ENCODE measurements at places on chromosomes 4 and X. TPM values are rescaled to one million over a fixed set of nuclear protein-coding genes. Genes with fewer than 3 reads are reported as not detected.

The SLC25A31 gene
- not detected for total RNA-seq

The DUSP21 gene
- not detected for total RNA-seq

GRCh38 chr4:86099348-86099747 lies 260.5 kb downstream of the MAPK10 start:
- no peak overlapping the region for H3K27ac ChIP-seq
- H3K4me1 ChIP-seq, result no peaks in the 10 kb centered on the region
- no peak for DNase-seq
- no peak overlapping the region for H3K4me3 ChIP-seq
- no peaks in the 10 kb centered on the region for H3K27me3 ChIP-seq

GRCh38 chrX:109728173-109728535 lies 4.9 kb downstream of the ACSL4 start:
- no peak overlapping the region for H3K27ac ChIP-seq
- H3K4me3 ChIP-seq, result no peak overlapping the region

DNA sequence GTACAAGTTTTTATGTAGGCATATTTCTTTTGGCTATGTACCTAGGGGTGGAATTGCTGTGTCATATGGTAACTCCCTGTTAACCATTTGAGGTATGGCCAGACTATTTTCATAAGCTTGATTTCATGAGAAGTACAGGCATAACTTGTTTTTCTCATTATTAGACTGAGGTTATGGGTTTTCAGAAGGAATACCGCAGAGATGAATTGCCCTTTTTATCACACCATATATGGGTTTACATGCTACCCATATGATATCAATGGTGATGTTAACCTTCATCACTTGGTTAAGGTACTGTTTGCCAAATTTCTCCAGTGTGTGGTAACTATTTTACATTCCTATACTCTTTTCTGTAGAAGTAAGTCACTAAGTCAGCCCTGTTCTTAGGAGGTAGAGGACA lies 23.5 kb downstream of the RAB40A start:
- no peak overlapping the region for H3K27ac ChIP-seq
- no peaks in the 10 kb centered on the region for H3K4me1 ChIP-seq
- no peaks in the 10 kb centered on the region for H3K36me3 ChIP-seq
- no peak for DNase-seq
- H3K4me3 ChIP-seq, result no peak overlapping the region

- no peak overlapping the region for H3K4me3 ChIP-seq
- H3K36me3 ChIP-seq, result no peaks in the 10 kb centered on the region
- H3K4me1 ChIP-seq, result no peaks in the 10 kb centered on the region
- H3K27ac ChIP-seq, result no peak overlapping the region
- no peak for DNase-seq
Observed at GRCh38 chr4:187767158-187767557, 228.4 kb upstream of the ZFP42 start.

DNA sequence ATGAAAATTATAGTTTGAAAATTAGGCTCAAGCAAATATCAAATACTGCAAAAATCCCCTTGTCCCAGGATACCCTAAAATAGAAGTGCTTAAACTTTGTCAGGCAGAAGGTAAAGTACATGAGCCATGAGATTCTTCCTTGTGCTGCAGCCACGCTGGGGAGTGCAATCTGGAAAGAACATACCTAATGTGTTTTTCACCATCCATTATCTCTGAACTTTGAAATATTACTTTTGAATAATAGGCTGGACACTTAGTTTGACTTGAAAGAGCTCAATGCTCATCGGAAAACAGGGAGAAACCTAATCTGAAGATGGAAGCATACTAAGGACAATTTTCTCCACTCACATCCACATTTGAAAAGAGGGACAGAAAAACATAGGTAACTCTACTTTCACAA lies 18.9 kb downstream of the THAP9 start:
- DNase-seq, result no peak
- H3K27ac ChIP-seq, result no peak overlapping the region
- no peaks in the 10 kb centered on the region for H3K27me3 ChIP-seq
- H3K4me1 ChIP-seq, result no peaks in the 10 kb centered on the region

GRCh38 chr4:91233164-91233563 lies 1070.6 kb upstream of the GRID2 start:
- no peaks in the 10 kb centered on the region for H3K4me1 ChIP-seq
- no peaks in the 10 kb centered on the region for H3K27me3 ChIP-seq
- no peak for DNase-seq
- H3K36me3 ChIP-seq, result no peaks in the 10 kb centered on the region

DNA sequence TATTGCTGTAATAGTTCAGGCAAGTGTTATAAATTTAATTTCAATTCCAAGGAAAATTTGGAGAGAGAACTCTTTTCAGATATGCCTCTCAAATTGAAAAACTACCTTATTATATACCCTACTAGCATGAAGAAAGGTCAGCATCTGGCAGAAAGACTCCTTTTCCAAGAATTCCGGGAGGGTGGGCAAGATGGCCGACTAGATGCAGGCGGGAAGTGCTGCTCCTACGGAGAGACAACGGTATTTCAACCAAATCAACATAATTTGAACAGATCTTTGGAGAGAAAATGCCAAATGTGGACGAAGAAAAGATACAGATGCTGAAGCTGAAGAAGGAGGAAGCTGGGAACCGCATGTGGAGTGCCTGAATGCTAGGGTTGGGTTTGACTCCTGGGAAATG lies 53.8 kb upstream of the INTU start:
- H3K27me3 ChIP-seq, result no peaks in the 10 kb centered on the region
- H3K4me3 ChIP-seq, result no peak overlapping the region
- H3K27ac ChIP-seq, result no peak overlapping the region
- DNase-seq, result peak; percentile 26

GRCh38 chrX:70254909-70255308 lies 5.1 kb downstream of the P2RY4 start:
- H3K27ac ChIP-seq, result no peak overlapping the region
- no peak for DNase-seq
- no peaks in the 10 kb centered on the region for H3K4me1 ChIP-seq
- H3K4me3 ChIP-seq, result no peak overlapping the region

- H3K4me1 ChIP-seq, result no peaks in the 10 kb centered on the region
- H3K36me3 ChIP-seq, result no peaks in the 10 kb centered on the region
- DNase-seq, result no peak
- no peak overlapping the region for H3K4me3 ChIP-seq
Observed at GRCh38 chr4:136865526-136865925, 666.8 kb downstream of the PCDH18 start.

The OTUD6A gene
- not detected for total RNA-seq

DNA sequence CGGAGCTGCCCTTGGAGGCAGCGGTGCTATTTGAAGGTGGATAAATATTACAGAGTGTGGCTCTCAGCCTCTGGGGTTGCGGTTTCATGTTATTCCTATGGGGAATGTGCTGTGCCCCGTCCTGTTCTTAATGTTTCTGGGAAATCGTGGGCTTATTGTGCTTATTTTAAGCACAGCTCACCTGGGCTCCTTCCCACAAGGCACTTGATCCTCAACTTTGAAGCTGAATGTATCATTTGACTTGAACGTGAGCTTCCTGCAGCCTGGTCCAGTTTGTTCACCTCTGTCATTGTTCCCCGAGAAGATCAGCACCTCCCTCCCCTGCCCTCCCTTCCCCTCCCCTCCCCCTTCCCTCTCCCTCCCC lies 3.9 kb downstream of the SORCS2 start:
- DNase-seq, result no peak
- no peaks in the 10 kb centered on the region for H3K27me3 ChIP-seq
- H3K36me3 ChIP-seq, result no peaks in the 10 kb centered on the region
- H3K27ac ChIP-seq, result no peak overlapping the region
- no peak overlapping the region for H3K4me3 ChIP-seq

GRCh38 chrX:120672841-120673530 lies 43.1 kb upstream of the C1GALT1C1 start:
- no peaks in the 10 kb centered on the region for H3K36me3 ChIP-seq
- peak overlapping the region; percentile 48 for H3K27ac ChIP-seq
- no peaks in the 10 kb centered on the region for H3K4me1 ChIP-seq
- no peak for DNase-seq
- no peaks in the 10 kb centered on the region for H3K27me3 ChIP-seq

DNA sequence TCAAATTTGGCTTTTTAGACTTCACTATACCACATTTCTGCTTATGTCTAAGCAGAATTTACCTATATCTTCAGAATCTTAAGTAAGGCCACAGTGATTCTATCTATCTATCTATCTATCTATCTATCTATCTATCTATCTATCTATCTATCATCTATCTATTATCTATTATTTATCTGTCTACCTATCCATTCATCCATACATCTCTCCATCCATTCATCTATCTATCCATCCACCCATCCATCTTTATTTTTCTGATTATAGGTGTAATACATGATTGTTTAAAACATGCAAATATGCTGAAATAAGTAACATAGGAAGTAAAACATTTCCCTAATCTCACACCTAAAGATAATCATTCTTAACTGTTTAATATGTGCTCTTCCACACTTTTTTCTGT lies 18.8 kb downstream of the ADGRG4 start:
- H3K36me3 ChIP-seq, result no peaks in the 10 kb centered on the region
- H3K27me3 ChIP-seq, result no peaks in the 10 kb centered on the region
- no peak overlapping the region for H3K27ac ChIP-seq
- no peaks in the 10 kb centered on the region for H3K4me1 ChIP-seq
- DNase-seq, result no peak

The ATP6AP1 gene
- total RNA-seq, result 63.5 TPM

DNA sequence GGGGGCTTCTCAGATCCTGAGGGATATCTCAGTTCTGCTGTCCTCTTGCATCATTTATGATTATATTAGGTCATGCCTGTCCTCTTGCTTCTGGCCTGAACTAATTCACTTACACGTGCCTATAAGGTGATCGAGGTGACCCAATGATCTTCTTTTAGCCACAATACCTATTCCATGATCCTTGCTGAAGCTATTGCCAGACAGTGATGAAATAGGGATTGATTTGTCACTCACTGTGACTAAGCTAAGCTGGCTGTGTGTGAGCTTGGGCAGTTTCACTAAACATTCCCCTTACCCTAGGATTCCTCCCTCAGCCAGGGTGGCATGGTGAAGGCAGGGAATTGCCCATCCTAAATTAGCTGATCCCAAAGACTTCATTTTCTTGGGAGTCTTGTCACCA lies 19.0 kb downstream of the HADH start:
- no peak overlapping the region for H3K4me3 ChIP-seq
- DNase-seq, result no peak
- H3K36me3 ChIP-seq, result no peaks in the 10 kb centered on the region
- no peaks in the 10 kb centered on the region for H3K27me3 ChIP-seq
- H3K27ac ChIP-seq, result no peak overlapping the region
- H3K4me1 ChIP-seq, result peaks cover 7% of the 10 kb centered on the region

The NPNT gene
- 145 TPM for total RNA-seq

GRCh38 chr4:95465010-95465409 lies 83.8 kb downstream of the UNC5C start:
- H3K4me1 ChIP-seq, result peaks cover 1% of the 10 kb centered on the region
- no peaks in the 10 kb centered on the region for H3K36me3 ChIP-seq
- DNase-seq, result no peak
- no peak overlapping the region for H3K4me3 ChIP-seq
- H3K27me3 ChIP-seq, result no peaks in the 10 kb centered on the region
- H3K27ac ChIP-seq, result no peak overlapping the region

- H3K27me3 ChIP-seq, result no peaks in the 10 kb centered on the region
- H3K36me3 ChIP-seq, result no peaks in the 10 kb centered on the region
- no peaks in the 10 kb centered on the region for H3K4me1 ChIP-seq
- DNase-seq, result no peak
- no peak overlapping the region for H3K27ac ChIP-seq
- H3K4me3 ChIP-seq, result no peak overlapping the region
Observed at GRCh38 chrX:27597508-27597907, 7.4 kb downstream of the DCAF8L2 start.

GRCh38 chrX:20397587-20397986 lies 130.9 kb upstream of the RPS6KA3 start:
- no peak overlapping the region for H3K27ac ChIP-seq
- no peak for DNase-seq
- no peak overlapping the region for H3K4me3 ChIP-seq
- no peaks in the 10 kb centered on the region for H3K36me3 ChIP-seq
- H3K27me3 ChIP-seq, result no peaks in the 10 kb centered on the region
- H3K4me1 ChIP-seq, result no peaks in the 10 kb centered on the region

GRCh38 chr4:9762823-9763475 lies 18.5 kb upstream of the DRD5 start:
- no peak for DNase-seq
- H3K4me3 ChIP-seq, result no peak overlapping the region
- H3K36me3 ChIP-seq, result no peaks in the 10 kb centered on the region
- no peak overlapping the region for H3K27ac ChIP-seq

DNA sequence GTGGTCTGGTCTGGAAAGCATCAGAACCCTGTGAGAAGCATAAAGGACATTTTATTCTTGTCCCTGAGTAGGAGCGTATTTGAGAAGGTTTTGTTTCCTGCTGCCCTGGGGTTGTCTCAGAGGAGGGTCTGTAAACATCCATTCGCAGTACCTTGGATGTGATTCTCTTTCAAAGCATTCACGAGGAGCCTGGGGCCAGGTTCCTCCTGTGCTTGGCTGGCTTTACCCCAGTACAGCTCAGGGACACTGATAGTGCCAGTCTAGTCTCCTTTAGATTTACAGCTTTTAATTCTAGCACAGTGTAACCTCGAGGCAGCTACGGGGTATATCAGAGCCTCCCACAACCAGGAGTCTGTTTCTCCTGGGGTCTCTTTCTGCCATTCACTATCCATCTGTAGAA lies 2.7 kb downstream of the CLRN2 start:
- no peaks in the 10 kb centered on the region for H3K4me1 ChIP-seq
- H3K27me3 ChIP-seq, result no peaks in the 10 kb centered on the region
- DNase-seq, result no peak
- H3K36me3 ChIP-seq, result no peaks in the 10 kb centered on the region
- H3K4me3 ChIP-seq, result no peak overlapping the region

The TMEM31 gene
- total RNA-seq, result not detected

The CXCL3 gene
- total RNA-seq, result 12.1 TPM

DNA sequence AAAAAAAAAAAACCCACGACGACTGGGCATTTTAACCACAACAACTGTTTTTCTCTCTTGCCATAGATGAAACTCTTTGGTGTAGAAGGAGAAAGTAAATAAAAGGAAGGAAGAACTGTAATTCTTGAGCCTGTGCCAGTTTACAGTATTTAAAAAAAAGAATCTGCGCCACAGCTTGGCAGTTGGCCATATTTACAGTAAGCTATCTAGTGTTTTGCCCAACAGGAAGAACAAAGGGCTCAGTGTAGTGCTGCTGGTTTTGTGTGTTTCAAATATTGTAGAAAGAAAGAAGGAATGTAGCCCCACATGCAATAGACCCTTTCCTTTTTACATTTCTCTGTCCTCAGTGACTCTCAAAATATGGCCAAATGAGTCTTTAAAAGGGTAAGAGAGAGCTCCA lies 66.1 kb downstream of the NR3C2 start:
- H3K4me3 ChIP-seq, result peak overlapping the region; percentile 61
- no peak overlapping the region for H3K27ac ChIP-seq
- H3K4me1 ChIP-seq, result no peaks in the 10 kb centered on the region
- H3K36me3 ChIP-seq, result no peaks in the 10 kb centered on the region
- DNase-seq, result no peak

- H3K27me3 ChIP-seq, result no peaks in the 10 kb centered on the region
- peak overlapping the region; percentile 16 for H3K4me3 ChIP-seq
- no peak overlapping the region for H3K27ac ChIP-seq
- H3K4me1 ChIP-seq, result peaks cover 3% of the 10 kb centered on the region
- H3K36me3 ChIP-seq, result no peaks in the 10 kb centered on the region
- no peak for DNase-seq
Observed at GRCh38 chr4:25928379-25929297, 14.6 kb downstream of the SMIM20 start.

- H3K4me3 ChIP-seq, result no peak overlapping the region
- H3K4me1 ChIP-seq, result peaks cover 3% of the 10 kb centered on the region
- no peaks in the 10 kb centered on the region for H3K27me3 ChIP-seq
- no peak overlapping the region for H3K27ac ChIP-seq
Observed at GRCh38 chr4:84887824-84888223, 78.7 kb downstream of the WDFY3 start.
